ENCODE measurements at places on chromosomes 4 and X. TPM values are rescaled to one million over a fixed set of nuclear protein-coding genes. Genes with fewer than 3 reads are reported as not detected.

PPP2R3B gene
- 5.8 TPM for total RNA-seq

CFAP99 gene
- total RNA-seq, result not detected

SPANXD gene
- total RNA-seq, result not detected

C4orf36 gene
- not detected for total RNA-seq

GPR82 gene
- total RNA-seq, result not detected

JCHAIN gene
- not detected for total RNA-seq

TKTL1 gene
- not detected for total RNA-seq

COL25A1 gene
- not detected for total RNA-seq

CTAG1A gene
- total RNA-seq, result not detected

GEMIN8 gene
- total RNA-seq, result 26.9 TPM

SATL1 gene
- not detected for total RNA-seq
